GM23338 (cell line): ENCODE measurements at places on chromosomes 1 and 21. TPM values are rescaled to one million over a fixed set of nuclear protein-coding genes. Genes with fewer than 3 reads are reported as not detected.

- no peak for DNase-seq
- H3K27ac ChIP-seq, result no peak overlapping the region
- no peaks in the 10 kb centered on the region for H3K27me3 ChIP-seq
- H3K4me3 ChIP-seq, result no peak overlapping the region
- H3K4me1 ChIP-seq, result no peaks in the 10 kb centered on the region
These were observed 9.8 kb downstream of the BTG3 start for GRCh38 chr21:17602874-17603273.

- no peak overlapping the region for H3K4me3 ChIP-seq
- H3K27ac ChIP-seq, result no peak overlapping the region
- H3K27me3 ChIP-seq, result no peaks in the 10 kb centered on the region
- DNase-seq, result no peak
- no peaks in the 10 kb centered on the region for H3K4me1 ChIP-seq
These were observed 39.9 kb upstream of the IFNAR2 start for GRCh38 chr21:33189824-33190223.

Gene LENEP
- polyA plus RNA-seq, result not detected in 2 replicates

Gene VPS72
- 90.3 and 95.3 TPM in 2 replicates for polyA plus RNA-seq

Gene BTBD8
- 2.9 and 3.0 TPM in 2 replicates for polyA plus RNA-seq

Gene RHEX
- not detected in 2 replicates for polyA plus RNA-seq

GRCh38 chr1:232873412-232873811 is 68.2 kb downstream of the MAP10 start:
- H3K27me3 ChIP-seq, result no peaks in the 10 kb centered on the region
- DNase-seq, result no peak
- H3K4me3 ChIP-seq, result no peak overlapping the region
- no peaks in the 10 kb centered on the region for H3K4me1 ChIP-seq
- no peak overlapping the region for H3K27ac ChIP-seq

DNA sequence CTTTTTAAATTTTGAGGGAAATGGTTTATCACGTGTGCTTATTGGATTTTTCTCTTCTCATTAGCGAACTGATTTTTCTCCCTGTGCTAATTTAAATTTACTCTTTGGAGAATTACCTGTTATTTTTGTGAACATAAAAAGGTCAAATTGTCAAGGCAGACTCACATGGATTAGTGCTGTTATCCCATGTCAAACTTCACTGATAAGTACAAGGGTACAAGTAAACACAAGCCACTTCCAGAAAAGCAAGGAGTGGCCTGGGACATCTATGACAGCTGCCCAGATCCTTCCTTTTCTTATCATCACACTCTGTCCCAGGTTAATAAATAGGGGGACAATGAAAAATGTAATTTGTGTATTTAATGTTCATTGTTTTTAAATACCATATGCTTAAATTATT is 901.2 kb downstream of the LTN1 start:
- DNase-seq, result no peak
- no peak overlapping the region for H3K4me3 ChIP-seq
- no peak overlapping the region for H3K27ac ChIP-seq
- H3K36me3 ChIP-seq, result no peaks in the 10 kb centered on the region
- no peaks in the 10 kb centered on the region for H3K27me3 ChIP-seq
